DMS79 treated with DMSO at 0.1 percent for 48 hours (cell line): ENCODE measurements at places on chromosomes 3 and 15.

DNA sequence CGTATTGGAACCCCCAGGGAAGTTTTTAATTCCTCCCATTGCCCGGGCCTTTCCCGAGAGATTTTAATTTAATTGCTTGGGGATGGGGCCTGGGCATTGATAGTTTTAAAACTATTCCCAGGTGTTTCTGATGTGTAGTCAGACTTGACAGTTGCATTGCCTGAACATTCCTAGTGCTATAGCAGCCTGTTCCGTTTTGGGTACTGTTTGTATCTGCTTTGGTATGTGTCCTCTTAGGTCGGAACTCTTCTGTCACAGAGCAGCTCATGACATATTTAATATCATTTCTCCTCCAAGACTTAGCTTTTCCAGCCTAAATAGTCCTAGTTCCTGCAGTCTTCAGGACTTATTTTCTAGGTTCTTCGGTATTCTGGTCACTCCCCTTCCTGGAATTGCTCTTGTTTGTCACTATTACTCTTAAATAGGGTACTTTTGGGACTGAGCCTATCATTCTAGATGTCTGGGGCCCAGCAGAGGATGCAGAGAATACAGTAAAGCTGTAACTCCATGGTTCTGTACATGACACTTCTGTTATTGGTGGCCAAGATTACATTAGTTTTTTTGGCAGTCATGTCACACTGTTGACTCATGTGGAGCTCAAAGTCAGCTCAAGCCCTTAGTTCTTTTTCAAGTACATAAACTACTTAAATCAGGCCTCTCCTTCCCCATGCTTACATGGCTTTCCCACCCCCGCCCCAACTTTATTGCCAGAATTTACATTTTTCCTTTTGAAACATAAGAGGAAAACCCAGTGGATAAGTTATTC, 81.5 kb downstream of the BBX start:
- DNase-seq = no peak

GRCh38 chr3:58206406-58207011, 4.3 kb downstream of the DNASE1L3 start:
- no peak for DNase-seq

DNA sequence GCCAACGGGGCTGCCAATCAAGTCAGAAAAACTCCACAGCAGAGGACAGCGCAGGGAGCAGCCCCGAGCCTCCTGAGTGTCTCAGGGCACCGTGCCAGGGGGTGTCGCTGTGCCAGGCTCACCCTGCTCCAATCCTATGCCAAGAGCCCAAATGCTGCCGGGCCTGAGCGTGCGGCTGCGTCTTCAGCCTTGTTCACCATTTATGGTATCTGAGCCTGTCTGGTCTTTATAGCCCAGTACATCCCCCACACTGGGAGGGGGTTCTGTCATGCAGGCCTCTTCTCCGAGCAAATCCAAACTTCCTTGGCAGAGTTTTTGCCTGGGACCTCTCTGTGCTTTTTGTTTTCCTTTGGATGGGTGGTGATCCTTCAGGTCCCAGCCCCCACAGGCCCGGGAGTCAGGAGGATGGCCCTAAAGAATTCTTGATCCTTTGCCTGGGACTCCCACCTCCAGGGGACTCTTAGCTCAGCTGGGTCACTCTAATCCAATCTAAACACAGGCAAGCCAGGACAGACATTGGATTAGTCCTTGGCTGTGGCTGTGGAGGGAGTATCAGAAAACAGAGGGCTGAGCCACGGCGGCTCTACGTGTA, 135.1 kb upstream of the HACD2 start:
- peak; percentile 31 for DNase-seq

DNA sequence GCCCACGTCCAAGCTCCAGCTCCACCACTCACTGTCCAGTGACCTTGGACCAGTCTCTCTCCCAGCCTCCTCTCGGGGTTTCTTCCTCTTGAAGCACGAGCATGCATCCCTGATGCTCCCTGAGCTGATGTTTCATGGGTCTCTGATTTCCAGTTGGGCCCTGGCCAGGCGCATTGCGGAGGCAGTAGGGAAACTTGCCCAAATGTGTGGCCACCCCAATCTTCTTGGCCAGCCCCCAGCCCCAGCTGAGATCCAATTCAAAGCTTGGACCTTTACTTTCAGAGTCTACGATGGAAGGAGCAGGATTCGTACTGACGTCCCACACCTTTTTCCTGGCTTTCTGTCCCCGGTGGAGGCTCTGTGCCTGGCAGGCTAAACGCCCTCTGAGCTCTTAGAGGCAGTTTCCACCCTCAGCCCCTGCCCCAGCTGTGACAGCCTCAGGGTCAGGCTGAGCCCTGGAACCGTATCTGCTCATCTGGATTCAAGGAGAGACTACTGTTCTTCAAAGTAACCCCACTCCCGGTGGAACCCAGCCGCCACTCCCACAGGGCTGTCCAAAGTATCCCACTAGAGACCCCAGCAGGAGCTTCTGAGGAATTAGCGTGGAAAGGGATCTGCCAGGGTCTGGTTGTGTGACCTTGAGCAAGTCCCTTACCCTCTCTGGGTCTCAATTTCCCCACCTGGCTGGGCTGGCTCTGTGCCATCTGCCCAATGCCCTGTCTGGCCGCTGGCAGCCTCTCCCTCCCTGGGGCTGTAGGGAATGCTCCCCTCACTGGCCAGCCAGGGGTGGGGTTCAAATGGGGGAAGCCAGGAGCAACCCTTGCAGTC, 37.4 kb downstream of the CPN2 start:
- no peak for DNase-seq

DNA sequence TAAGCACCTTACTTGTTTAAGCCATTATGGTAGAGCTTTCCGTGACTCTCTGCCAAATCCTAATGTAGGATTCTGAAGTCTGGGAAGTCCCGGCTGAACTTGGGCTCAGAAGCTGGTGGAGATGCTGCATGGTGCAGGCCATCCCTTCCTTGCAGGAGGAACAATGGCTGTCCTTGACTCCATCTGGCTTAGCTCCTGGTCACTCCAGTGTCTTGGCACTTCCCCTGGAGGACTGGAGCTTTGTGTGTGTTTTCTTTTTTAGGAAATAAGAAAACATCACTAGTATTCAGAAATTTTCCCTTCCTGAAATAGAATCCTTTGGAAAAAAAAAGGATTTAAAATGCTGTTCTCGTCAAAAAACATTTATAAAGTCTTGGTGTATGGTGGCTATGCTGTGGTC, 209.3 kb upstream of the ROPN1 start:
- DNase-seq = no peak

GRCh38 chr3:22159004-22159695, 408.1 kb upstream of the ZNF385D start:
- DNase-seq = no peak

DNA sequence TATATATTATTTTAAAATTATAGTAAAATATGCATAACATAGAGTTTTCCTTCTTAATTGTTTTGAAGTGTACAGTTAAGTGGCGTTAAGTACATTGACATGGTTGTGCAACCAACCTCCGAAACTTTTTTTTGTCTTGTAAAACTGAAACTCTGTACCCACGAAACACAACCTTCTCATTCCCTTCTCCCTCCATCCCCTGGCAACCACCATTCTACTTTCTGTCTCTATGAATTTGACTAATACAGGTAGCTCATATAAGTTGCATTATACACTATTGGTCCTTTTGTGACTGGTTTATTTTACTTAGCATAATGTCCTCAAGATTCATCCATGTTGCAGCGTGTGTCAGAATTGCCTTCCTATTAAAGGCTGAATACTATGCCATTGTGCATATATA, 179.4 kb downstream of the SATB1 start:
- DNase-seq = no peak

GRCh38 chr3:15326037-15326436, 6.3 kb downstream of the SH3BP5 start:
- DNase-seq = no peak

GRCh38 chr3:162721736-162722135, 1225.1 kb downstream of the OTOL1 start:
- DNase-seq = no peak

- DNase-seq = no peak
These were observed 45.4 kb downstream of the TMEM45A start for GRCh38 chr3:100537646-100538338.

DNA sequence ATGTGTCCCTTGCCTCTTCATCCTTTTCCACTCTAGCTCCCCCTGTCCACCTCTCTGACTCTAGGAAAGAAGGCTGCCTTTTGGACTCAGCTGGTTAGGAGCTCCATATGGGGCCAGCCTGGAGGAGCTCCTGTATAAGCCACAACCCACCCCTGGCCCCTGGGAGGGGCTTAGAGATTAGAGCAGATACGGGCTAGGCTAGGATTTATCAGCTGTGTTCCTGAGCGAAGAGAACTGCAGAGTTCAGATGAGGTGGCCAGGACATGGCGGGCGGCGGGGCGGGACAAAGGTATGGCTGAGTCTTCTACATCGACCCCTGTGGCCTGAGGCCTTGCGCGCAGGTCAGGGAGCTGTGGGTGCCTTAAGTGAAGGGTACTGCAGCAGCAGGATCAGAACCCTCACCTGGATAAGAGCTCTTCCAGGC, 7.9 kb downstream of the NBEAL2 start:
- DNase-seq = no peak

DNA sequence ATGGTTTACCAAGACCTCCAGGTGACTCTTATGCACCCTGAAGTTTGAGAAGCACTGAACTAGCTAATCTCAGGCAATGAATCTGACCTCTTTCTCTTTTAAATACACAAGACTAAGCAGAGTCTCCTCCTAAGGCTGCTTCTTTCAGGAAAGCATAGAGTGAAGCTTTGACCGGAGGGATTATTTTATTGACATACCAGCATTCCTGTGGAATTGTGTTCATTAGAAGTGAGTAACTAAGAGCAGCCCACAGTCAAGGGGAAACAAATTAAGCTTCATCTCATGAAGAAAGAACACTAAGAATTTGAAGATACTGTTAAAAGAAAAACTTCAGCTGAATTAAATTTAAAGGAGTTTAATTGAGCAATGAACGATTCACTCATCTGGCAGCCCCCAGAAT, 963.5 kb downstream of the NTRK3 start:
- DNase-seq = no peak

- no peak for DNase-seq
These were observed 1041.3 kb downstream of the ROBO1 start for GRCh38 chr3:78726545-78726944.

GRCh38 chr3:18680758-18681157, 255.6 kb upstream of the SATB1 start:
- DNase-seq = no peak

GRCh38 chr3:27208961-27209616, 160.1 kb downstream of the NEK10 start:
- no peak for DNase-seq

- DNase-seq = no peak
These were observed 103.6 kb upstream of the ICE2 start for GRCh38 chr15:60582370-60583036.

- no peak for DNase-seq
These were observed 145.5 kb upstream of the TPM1 start for GRCh38 chr15:62896969-62897486.

- no peak for DNase-seq
These were observed 3.8 kb upstream of the PRR20G start for GRCh38 chr3:127291611-127292010.

GRCh38 chr15:91561371-91562100, 292.0 kb upstream of the SLCO3A1 start:
- DNase-seq = no peak

GRCh38 chr15:88322461-88322860, 65.9 kb upstream of the NTRK3 start:
- no peak for DNase-seq

DNA sequence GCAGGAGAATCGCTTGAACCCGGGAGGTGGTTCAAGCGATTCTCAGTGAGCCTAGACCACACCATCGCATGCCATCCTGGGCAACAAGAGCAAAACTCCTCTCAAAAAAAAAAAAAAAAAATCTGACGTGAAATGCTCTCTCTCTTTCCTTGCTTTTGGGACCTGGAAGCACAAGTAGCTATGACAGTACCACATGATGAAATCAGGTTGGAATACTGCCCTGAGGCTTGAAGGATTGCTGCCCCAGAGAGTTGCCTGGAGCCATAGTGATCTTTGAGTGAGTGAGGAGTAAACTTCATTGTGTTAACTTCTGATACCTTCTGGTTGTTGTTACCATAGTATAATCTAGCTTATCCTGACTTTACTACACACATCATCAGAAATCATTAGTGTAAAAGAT, 23.3 kb downstream of the AKAP13 start:
- no peak for DNase-seq
